T-helper 1 cell (primary cell): ENCODE measurements at places on chromosomes 2 and 18.

GRCh38 chr2:76296438-76296837 lies 585.7 kb upstream of the GCFC2 start:
- DNase-seq: no peak

DNA sequence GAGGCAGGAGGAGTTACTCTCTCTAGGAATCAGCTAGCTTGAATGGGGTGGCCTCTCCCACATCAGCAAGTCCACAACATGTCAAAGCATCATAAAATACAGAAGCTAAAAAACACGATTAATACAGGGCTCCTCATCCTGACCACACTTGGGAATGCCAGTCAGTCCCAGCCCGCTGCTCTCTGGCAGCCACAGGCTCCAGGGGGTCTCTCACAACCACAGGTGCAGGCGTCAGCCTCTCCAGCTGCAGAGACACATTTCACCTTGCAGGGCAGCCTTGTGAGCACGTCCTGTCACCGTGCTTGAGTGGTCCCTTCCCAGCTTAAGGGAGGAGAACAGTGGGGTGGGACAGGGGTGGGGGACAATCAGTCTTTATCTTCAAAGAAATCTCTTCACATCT lies 137.4 kb upstream of the SH3BP4 start:
- DNase-seq: no peak

- DNase-seq: no peak
These were observed 166.4 kb upstream of the FANCL start for GRCh38 chr2:58407487-58407886.

DNA sequence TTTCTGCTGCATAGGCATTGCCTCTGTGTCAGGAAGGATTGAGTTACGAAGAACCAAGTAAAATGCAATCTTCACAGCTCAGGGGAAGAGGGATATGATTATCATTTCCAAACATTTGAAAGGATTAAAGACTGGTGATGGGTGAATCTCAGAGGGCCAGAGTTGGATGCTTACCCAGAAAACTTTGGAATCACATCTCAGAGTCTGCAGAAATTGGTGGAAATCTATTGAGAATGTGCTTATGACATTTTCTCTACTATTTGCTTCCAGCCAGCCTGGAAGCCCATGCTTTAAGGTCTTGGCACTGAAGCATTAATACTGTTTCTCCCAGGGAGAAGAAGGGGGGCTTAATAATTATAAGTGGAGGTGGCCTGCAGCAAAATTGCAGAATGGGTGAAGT lies 1301.4 kb upstream of the PIK3C3 start:
- DNase-seq: no peak

DNA sequence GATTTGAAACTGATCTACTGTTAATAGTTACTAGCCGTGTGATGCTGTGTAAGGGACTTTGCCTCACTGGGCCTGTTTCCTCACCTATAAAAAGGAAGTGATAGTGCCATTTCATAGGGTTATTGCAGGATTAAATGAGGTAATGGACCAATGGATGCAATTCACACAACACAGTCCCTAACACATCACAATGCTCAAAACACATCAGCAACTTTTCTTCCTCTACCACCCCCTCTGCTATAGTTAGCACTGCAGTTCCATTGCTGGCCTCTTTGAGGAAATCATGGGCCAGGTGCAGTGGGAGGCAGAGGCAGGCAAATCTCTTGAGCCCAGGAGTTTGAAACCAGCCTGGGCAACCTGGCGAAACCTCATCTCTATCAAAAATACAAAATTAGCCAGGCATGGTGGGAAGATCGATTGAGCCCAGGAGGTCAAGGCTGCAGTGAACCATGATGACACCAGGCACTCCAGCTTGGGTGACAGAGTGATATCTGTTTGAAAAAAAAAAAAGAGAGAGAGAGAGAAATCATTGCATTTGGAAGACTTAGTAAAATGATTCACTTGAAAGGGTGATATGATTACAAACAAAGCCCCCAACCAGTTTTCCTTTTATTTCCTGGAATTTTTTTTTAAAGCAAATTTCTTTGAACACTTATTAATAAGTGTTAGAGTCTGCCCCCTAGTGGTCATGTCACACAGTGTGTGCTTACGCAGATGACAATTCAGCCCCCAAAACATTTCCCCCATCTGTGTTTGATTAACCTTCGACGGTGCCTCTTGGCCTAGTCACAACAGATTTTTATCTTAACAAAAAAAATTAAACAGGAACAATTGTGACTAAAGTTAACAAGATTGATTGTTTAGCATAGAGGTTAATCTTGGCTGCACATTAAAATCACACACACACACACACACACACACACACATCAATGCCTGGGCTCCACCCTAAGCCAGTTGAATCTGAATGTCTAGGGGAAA lies 88.6 kb upstream of the BCL11A start:
- DNase-seq: no peak
